Fibroblast of pulmonary artery (primary cell): ENCODE measurements at places on chromosomes 4 and X.

DNA sequence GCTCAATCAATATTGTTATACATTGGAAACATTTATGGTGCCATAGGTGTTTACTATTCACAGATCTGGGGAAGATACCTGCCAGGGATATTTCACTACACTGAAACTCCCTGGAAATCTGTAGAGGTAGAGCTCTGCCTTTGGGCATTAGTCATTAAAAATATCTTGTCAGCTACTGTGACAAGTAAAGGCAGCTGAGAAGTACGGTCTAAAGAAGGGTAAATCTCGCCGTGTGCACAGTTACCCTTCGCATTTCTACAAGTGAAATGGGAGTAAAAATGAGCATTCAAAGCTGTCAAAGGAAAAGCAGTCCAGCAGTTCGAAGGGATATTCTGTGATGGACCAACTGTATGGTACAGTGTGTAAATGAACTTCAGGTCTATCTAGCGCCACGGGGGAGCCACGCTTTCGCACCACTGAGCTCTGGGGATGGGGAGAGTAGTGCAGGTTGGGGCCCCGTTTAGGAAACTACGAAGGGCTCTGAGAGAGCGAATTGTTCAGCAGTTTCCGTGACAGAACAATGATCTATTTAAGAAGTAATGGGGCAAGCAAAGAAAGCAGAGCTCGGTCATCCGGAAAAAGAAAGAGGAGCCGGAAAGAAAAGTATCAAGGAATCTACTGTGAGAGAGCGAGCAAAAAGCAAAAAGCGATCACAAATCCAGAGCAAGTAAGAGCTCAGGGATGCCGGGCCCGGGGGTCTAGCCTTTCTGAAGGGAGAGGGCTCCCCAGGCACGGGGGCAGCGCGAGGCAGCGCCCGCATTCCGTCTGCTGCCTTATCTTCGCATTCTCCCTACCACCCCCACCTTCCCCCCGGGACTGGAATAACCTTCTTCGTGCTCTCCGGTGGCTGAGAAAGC is 646 bp downstream of the TIGD4 start:
- DNase-seq = peak; percentile 18

DNA sequence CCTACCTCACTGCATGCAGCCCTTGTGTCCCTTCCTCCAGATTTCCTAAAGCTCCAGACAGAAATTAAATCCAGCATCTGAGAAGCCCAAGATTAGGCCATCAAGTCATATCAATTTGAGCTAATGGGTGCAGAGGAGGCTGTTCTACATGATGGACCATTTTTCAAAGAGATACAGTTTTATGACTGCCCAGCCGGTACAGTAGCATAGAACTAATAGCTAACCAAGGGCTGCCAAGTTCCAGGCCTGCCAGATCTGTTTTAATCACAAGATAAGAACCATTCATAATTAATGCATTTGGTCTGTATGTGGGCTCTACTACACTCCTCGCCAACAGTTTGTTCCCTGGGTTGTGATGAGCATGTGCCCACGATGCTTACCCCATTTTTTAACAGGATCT is 73.9 kb upstream of the PLAC1 start:
- no peak for DNase-seq

- no peak for DNase-seq
Observed at GRCh38 chrX:2286731-2287130, 214.0 kb downstream of the DHRSX start.

DNA sequence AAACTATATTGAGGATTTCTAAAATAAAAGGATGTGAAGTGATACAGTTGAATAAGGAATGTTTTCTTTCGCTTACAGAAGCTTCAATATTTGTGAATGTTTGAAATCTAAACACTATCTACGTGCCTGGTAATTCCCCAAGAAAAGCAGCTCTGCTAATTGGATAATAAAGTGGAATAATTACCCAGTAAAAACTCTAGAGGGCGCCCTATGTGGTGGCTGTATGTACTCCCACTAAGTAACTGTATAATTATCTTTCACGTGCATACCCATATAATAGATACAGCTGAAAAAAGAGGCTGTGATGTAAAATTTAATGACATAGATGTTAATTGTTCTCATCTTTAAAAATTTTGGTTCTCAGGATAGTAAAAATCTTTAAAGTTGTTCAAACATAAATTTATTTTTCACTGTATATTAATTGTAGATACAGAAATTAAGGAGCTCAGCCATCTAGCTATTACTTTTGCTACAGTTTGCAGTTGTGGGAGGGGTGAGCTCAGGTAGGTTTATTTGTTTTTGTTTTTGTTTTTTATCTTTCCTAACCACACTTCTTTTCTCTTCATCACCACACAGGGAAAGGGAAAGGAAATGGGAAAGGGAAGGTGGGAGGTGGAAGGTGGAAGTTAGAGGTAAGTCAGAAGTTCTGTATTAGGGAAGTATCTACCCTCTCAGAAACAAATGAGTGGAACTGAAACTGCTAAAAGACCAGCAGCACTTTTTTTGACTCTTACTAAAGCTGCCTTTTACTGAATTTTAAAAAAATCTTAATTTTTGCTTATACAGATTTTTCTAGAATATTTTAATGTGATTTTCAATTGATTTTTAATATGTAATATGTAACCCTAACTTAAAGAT is 151.7 kb upstream of the RPS6KA6 start:
- DNase-seq = peak; percentile 34

DNA sequence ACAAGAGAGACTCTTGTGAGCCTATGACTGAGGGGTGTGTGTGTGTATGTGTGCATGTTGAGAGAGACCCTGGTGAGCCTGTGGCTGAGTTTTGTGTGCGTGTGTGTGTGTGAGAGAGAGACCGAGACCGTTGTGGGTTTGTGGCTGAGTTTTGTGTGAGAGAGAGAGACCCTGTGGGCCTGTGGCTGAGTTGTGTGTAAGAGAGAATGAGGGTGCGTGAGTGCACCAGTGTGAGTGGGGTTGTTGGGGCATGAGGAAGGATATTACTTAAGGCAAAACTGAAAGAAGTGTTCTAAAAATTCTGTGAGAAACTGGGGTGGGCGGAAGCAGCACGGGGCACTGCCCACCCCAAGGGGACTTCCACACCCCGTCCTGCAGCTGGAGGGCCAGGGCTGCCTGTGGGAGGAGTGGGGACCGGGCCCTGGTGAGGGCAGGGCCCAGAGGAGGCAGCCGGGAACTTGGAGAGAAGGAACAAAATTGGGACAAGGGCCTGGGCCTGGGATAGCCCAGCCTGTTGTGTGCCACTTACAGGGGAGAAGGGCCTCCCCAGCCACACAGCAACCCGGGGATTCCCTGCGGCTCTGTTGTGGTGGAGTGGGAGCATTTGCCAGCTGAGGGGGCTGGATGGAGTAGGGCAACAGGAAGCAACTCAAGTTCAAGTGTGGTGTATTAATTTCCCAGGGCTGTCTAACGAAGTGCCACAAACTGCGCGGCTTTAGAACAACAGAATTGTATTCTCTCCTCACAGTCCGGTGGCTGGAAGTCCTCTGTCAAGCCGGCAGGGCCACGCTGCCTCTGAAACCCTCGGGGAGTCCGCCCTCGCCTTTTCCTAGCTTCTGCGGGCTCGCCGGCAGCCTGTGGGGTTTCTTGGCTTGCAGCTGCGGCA is 22.1 kb downstream of the TMEM131L start:
- DNase-seq = no peak

DNA sequence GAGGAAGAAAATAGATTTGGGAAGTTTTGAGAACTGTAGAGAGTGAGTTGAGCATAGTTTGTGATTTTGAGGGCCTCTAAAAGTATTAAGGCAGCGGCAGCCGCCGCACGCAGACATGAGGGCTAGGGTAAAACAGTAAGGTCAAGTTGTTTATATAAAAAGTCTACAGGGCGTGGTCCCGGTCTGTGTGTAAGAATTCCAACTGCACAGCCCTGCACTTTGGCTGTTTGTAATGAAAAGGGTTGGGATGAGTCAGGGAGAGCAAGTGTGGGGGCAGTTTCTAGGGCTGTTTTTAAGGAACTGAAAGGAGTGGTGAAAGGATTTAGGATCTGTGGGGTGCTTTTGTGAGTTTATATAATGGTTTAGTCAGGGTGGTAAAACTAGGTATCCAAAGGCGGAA is 55.0 kb downstream of the BEX3 start:
- DNase-seq = peak; percentile 17

- no peak for DNase-seq
Observed at GRCh38 chr4:156811963-156812362, 159.6 kb downstream of the PDGFC start.

DNA sequence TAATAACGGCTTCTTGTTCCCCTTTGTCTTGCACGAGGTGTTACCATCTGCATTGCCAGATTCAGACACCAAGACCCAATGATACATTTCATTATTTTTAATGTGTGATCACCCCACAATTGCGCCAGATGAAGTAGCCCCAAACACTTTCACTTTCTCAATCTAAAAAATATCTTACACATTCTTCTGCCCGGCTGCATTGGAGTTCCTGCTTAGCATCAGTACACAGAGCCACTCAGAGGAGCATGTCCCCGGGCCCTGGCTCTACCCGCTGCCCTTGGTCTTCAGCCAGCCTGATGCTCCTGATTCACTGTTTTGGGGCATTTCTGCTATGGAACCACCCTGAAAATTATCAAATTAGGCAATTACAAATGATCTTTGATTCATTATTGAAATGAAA is 66.0 kb upstream of the TENM3 start:
- no peak for DNase-seq

- DNase-seq = no peak
Observed at GRCh38 chrX:40433160-40433559, 147.6 kb upstream of the ATP6AP2 start.

DNA sequence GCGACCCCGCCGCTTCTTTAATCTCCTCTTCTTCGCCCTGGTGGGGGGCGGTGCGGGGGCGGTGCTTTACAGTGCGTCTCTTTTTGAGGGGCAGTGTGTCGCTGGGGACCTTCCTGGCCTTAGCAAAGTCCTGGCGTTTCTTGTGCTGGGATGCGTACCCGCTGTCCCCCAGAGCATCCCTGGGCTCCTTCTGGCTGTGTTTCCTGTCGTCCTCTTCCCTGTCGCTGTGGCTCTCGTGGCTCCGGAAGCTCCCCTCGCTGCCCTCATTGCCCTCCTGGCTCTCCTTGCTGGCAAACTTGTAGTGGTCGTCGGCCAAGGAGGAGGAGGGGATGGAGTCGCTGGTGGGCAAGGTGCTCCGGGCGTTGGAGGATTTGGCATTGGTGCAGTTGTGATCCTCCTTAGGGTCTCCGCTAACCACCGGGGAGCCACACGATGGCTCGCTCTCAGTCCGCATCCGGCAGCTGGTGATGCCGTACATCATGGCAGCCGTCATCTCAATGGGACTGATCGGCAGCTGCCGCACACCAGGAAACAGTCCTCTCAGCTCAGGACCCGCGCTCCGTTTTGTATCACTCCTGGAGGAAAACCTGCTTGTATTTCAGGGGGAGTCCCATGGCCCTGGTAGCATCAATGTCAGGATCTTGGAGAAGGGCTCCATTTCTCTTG is 30.4 kb upstream of the TMSB15A start:
- no peak for DNase-seq

DNA sequence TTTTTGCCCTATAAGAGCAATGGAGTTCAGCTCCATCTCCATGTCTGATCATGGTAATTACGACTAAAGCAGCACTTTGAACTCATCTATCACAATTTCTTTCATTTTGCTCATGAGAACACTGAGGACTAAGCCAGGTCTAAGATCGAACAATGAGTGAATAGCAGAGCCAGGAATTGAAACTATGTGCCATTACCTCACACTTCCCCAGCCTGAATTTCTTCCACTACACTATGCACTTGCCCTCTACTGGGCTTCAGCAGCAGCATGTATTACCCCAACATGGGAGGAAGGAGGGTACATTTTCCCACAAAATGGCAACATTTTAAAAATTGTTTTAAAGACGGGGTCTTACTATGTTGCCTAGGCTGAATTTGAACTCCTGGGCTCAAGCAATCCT is 274.7 kb upstream of the FGF13 start:
- no peak for DNase-seq

DNA sequence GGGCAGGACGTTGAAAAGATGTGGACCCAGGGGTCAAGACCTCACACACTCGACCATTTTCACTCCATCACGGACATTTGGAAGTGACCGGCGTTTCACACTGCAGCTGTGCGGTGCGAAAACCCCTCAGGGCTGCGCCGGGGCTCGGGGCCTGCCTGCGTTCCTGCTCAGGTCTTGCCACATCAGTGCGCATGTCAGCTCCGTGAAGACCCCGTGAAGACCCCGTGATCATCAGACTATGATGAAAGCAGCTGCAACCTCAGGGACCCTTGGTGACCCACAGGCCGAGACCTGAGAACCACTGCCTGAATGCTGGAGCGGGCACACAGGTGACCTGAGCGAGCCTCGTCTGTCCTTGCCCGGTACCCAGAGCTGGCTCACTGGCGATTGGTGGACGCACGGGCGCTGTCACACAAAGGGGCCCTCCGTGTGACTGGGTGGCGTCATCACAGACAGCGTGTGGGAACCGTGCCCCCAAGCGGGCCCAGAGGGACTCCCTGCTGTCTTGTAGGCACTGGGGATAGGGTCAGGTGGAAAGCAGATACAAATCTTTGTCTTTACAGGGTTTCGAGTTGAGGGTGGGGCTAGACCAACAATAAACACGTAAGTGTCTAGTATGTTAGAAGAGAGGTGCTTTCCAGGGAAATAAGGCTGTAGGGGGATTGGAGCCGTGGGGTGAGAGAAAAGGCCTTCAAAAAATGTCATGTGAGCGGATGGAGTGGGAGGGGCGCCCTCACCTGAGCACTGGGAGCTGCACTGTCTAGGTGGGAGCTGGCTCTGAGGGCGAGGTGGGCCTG is 12.7 kb downstream of the MSANTD1 start:
- DNase-seq = no peak

GRCh38 chr4:74319470-74319869 is 11.2 kb downstream of the EPGN start:
- DNase-seq = no peak

- no peak for DNase-seq
Observed at GRCh38 chr4:95640311-95640710, 91.5 kb upstream of the UNC5C start.

DNA sequence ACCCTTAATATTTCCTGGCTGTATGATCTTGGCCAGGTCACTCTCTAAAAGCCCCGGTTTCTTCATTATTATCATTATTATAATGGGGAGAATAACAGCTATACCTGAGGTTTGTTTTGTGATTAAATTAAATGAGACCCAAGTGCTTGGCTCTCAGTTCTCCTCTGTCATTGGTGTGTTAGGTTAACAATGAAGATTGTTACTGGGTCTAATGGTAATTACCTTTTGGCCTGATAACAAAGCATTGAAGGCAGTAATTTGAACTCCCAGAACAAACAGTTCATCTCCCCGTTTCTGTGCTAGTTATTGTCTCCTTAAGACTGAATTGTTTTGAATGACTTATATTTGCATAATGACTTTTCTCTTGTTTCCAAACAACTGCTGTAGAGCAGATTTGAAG is 6.8 kb upstream of the ANAPC4 start:
- DNase-seq = no peak

DNA sequence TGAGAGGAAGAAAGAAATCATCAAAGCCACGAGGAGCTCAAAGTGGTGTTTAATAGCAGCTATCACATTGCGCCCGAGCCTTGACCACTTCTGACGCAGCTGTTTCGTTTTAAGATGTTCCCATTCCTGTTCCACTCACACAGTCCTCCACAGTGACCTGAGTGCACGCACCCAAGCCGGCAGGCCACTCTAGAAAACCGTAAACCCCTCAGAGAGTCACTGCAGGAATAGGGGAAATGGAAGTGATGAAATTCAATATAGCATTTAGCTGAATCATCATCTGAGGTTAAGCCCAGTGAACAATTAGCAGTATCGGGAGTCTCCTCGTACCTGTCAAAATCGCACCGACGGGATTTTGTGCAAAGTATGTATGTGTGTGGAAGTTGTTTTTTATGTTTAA is 17.9 kb upstream of the HAND2 start:
- DNase-seq = peak; percentile 42

GRCh38 chr4:10074767-10075105 is 41.9 kb downstream of the WDR1 start:
- peak; percentile 64 for DNase-seq
